ENCODE measurements at places on chromosomes 3 and 15. TPM values are rescaled to one million over a fixed set of nuclear protein-coding genes. Genes with fewer than 3 reads are reported as not detected.
A peak's percentile ranks its signal among the peaks of the same experiment; 100 is the strongest.

- peak; percentile 79 for DNase-seq
These were observed 28.3 kb downstream of the ALS2CL start for GRCh38 chr3:46664971-46665762.

- DNase-seq: no peak
These were observed 94.7 kb downstream of the TBL1XR1 start for GRCh38 chr3:177102553-177102952.

Gene CYP1A2
- not detected for total RNA-seq

Gene STAC
- 2.7 TPM for total RNA-seq

Gene WDR93
- not detected for total RNA-seq

Gene PPP1R14D
- not detected for total RNA-seq

- no peak for DNase-seq
These were observed 309.0 kb downstream of the ULK4 start for GRCh38 chr3:41652931-41653330.

GRCh38 chr3:192841428-192841827 is 76.2 kb downstream of the MB21D2 start:
- DNase-seq: no peak

Gene PLXND1
- 241 TPM for total RNA-seq

GRCh38 chr15:25732191-25732590 is 130.9 kb downstream of the ATP10A start:
- no peak for DNase-seq

DNA sequence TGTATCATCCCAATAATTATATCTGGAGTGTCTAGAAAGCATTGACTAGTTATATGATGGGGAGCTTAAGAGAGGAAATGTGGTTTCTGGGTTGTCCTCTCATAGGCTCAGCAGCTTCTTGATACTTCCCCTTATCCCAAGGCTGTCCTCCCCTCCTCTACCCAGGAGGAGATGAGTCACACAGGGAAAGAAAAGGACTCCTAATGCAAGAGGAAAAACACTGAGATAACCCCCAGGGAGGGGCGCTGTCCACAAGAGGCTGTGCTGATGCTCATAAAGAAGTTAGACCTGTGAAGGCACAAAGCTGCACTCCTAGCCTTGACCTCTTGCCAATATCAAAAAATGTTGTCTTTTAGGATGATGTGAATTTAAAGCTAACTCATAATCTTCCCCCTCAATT is 28.8 kb upstream of the GYG1 start:
- DNase-seq: no peak

- DNase-seq: peak; percentile 30
These were observed 11.3 kb upstream of the RAF1 start for GRCh38 chr3:12675115-12675810.

Gene BTLA
- 0.14 TPM for total RNA-seq

Gene ITIH4
- total RNA-seq: 19.1 TPM

Gene BCHE
- total RNA-seq: 35.6 TPM

- DNase-seq: no peak
These were observed 3.9 kb upstream of the SAMD7 start for GRCh38 chr3:169907476-169907875.

DNA sequence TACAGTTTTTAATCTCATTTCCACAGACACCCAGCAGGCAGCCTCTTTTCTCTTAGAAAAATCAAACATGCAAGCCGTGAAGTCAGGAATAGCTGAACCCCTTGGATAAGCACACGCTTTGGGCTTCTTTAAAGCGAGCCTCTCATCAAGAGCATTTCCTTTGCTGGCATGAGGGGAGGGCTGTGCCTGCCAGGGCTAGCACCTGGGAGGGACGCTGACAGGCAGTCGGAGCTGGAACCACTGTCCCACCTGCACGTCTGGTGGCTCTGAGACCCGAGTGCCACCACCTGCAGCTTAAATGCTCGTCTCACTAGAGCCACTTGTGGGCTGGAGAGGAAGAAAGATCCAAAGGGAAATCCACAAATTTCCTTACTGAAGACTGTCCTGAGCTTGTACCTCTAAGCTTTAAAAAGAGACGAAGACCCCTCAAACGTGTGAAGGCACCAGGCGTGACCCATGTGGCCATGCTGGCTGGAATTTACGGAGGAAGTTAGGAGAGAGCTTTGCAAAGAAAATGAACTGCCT is 9.4 kb downstream of the MAP6D1 start:
- DNase-seq: no peak

DNA sequence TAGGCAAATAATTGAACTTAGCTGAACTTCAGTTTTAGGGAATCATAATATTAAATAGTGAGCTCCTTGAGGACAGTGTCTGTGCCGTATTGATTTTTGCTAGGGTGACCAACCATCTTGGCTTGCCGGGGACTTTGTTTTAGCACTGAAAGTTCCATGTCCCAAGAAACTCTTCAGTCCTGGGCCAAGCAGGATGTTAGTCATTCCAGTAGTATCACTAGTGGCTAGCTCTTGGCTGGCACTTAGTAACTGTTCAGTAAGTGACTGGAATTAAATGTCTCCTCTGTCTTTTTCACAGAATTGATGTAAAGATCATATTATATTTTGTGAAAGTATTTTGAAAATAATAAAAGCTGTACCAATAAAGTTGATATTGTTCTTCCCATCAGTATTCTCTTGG is 42.3 kb downstream of the RSRC1 start:
- DNase-seq: no peak

Gene SLC2A2
- total RNA-seq: not detected

Gene ZDHHC19
- total RNA-seq: 0.52 TPM

Gene AHSG
- not detected for total RNA-seq

DNA sequence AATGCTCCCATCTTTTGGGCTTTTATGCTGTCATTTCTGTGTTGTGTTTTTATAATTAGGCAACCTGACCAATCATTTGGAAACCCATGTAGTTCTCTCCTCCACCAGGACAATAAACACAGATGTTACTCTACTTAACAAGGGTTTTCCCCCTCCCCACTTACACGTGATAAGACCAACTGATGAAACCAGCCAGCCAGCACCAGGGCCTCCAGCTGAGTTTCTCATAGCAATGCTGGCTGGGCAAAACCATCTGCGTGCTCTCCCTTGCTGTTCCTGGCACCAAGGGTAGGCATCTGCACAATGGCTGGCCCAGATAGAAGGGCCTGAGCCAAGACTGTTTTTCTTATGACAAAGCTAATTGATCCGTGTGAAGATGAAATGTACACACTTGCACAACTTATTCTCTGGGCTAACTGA is 310.4 kb downstream of the PLCL2 start:
- DNase-seq: no peak

- peak; percentile 37 for DNase-seq
These were observed 43.8 kb downstream of the TKT start for GRCh38 chr3:53211706-53212702.

DNA sequence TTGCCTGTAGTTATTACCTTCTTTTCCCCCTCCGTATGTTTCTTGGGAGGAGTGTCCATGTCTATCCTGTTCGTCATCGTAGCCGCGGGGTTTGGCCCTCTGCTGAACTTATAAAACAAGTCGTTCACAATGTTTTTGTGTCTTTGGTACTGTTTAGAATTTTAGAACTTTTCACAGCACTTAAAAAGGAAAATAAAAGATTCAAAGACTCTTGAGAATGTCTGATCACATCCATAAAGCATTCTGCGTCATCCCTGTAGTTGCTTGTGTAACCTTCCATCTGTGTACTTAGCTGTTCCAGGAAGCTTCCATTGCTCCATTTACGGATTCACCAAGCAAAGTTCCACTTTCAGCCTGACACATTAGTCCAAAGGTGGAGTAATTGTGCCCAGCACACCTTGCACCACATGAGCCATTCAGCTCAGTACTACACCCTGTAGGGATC is 677.1 kb upstream of the NR2F2 start:
- no peak for DNase-seq

DNA sequence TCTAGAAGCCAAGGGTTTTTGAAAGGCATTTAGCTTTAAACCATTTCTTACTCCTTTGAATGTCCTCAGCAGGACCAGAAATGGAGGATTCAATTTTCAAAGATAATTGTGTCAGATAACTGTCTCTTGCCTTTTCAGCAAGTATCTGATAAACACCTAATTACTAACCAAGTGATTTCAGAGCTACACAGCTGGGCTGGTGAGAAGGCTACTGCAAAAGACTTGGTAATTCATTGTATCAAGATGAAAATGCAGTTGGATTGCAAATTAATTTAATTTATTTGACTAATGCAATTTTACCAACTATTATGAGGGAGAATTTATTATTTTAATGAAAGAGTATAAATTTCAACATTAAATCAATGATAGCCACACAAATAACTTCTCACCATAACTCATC is 165.4 kb downstream of the ROBO1 start:
- no peak for DNase-seq

DNA sequence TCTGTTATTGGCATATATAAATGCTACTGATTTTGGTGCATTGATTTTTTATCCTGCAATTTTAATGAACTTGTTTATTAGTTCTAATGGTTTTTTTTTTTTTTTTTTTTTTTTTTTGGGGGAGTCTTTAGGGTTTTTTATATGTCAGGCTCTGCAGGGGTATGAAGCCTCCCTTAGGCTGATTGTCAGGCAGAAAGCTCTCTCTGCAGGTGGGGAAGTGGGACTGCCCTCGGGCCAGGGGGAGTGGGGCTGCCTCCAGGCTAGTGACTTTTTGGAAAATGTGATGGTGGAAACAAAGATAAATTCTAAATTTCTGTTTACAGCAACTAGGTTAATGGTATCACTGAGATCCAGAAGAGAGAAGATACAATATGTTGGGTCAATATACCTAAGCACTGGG is 14.4 kb upstream of the NAALADL2 start:
- no peak for DNase-seq

- DNase-seq: no peak
These were observed 205.8 kb downstream of the TJP1 start for GRCh38 chr15:29616512-29616911.

Gene CNTN4
- total RNA-seq: 48.3 TPM

GRCh38 chr15:67025719-67026609 is 39.4 kb upstream of the SMAD3 start:
- peak; percentile 82 for DNase-seq

- no peak for DNase-seq
These were observed 456.7 kb upstream of the RASGRP1 start for GRCh38 chr15:39021341-39021740.

Gene COL6A5
- total RNA-seq: not detected

DNA sequence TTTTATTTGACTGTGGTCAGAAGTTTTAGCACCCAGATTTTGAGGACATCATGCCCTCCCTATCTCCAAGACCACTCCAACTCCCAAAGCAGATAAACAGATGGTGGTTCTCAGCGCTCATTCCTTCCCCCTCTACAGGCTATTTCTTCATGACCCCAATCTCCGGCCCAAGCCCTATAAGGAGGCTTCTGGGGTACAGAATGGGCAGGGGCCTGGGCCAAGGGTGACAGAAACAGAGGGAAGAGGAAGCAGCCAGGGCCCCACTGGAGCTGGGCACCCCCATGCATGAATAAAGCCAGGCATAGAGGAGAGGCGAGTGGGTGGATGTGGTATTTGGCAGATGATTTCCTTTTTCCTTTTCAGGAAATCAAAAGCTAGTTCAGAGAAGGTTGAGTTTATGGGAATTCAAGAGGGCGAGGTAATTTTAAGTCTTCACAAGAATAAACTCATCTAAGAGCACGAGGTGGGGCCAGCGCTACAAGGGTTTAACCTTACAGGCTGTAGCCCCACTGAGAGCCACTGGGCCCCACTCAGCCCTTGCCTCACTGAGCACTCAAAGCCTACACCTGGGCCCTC is 104.8 kb upstream of the HERC1 start:
- DNase-seq: peak; percentile 68

- no peak for DNase-seq
These were observed 299.9 kb downstream of the MECOM start for GRCh38 chr3:169363318-169364265.

GRCh38 chr3:119469418-119470189 is 841 bp downstream of the POGLUT1 start:
- no peak for DNase-seq

DNA sequence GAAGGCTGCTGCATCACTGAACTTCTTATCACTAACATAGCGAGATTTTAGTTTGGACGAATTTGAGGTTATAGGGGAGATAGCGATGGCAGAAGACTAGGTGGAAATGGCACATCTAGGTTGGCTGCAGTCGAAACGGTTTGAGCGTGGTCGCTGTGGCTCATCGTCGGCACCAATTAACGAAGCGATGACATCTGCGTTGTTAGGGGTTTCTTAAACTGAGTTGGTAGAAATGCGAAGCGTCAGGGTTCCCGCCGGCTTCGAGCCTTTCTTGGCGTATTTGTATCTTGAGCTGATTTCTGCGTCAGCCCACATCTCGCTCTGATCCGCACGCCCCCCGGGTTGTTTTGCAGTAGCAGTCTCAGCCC is 319 bp downstream of the LNP1 start:
- DNase-seq: peak; percentile 83

DNA sequence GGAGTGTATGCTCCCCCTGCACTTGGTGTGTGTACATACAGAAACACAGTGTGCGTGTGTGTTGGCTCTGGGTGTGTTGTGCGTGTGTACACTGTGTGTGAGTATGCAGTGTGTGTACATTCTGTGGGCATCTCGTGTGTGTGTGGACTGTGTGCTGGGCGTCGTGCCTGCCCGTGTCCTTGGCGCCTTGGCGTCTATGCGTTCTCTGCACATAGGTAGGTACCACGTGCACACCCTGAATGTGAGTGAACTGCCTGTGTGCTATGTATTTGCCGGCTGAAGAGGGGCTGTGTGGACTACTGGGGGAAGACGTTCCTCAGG is 481 bp upstream of the ECE2 start:
- peak; percentile 60 for DNase-seq

Measured in posterior vena cava (tissue), 2 donors.